Epithelial cell of proximal tubule (primary cell): ENCODE measurements at places on chromosomes 1 and 21. TPM values are rescaled to one million over a fixed set of nuclear protein-coding genes. Genes with fewer than 3 reads are reported as not detected.

Gene GNAT2
- 0.58 TPM in 1 of 2 replicates, not detected in the other for total RNA-seq

Gene SAMSN1
- 0.07 TPM in 1 of 2 replicates, not detected in the other for total RNA-seq

Gene DISP3
- 0.22 and 0.29 TPM in 2 replicates for total RNA-seq

Gene IGSF9
- total RNA-seq = 1.4 and 2.0 TPM in 2 replicates

Gene GNG12
- total RNA-seq = 67.1 and 95.4 TPM in 2 replicates

Gene PLCH2
- 0.07 and 0.12 TPM in 2 replicates for total RNA-seq

Gene NBPF4
- not detected in 2 replicates for total RNA-seq

Gene PROK1
- total RNA-seq = not detected in 2 replicates

Gene TCHHL1
- not detected in 2 replicates for total RNA-seq

Gene TEDDM1
- not detected in 2 replicates for total RNA-seq

Gene PRRX1
- under 0.01 and 0.87 TPM in 2 replicates for total RNA-seq

Gene TRIM45
- 5.1 and 8.2 TPM in 2 replicates for total RNA-seq

Gene MAP7D1
- total RNA-seq = 262 and 280 TPM in 2 replicates

Gene SLC44A3
- 9.3 and 24.3 TPM in 2 replicates for total RNA-seq

Gene ALX3
- total RNA-seq = not detected in 2 replicates

Gene GPR25
- 0.65 TPM in 1 of 2 replicates, not detected in the other for total RNA-seq

Gene BSDC1
- 56.7 and 61.1 TPM in 2 replicates for total RNA-seq

Gene FAM229A
- 1.7 and 11.7 TPM in 2 replicates for total RNA-seq

Gene PTPRC
- not detected in 2 replicates for total RNA-seq

Gene DNAJC8
- total RNA-seq = 105 and 120 TPM in 2 replicates

Gene ABL2
- 12.2 and 15.6 TPM in 2 replicates for total RNA-seq

Gene LPAR3
- 1.2 and 1.8 TPM in 2 replicates for total RNA-seq

Gene COL16A1
- 5.2 and 5.3 TPM in 2 replicates for total RNA-seq

Gene APCS
- total RNA-seq = not detected in 2 replicates

Gene CYP4A22
- total RNA-seq = not detected in 2 replicates

Gene FCER1A
- not detected in 2 replicates for total RNA-seq

Gene PLD5
- 0.72 and 3.7 TPM in 2 replicates for total RNA-seq

Gene CRYAA
- not detected in 2 replicates for total RNA-seq

Gene TSNAX
- total RNA-seq = 12.1 and 26.4 TPM in 2 replicates

Gene FAM163A
- not detected in 2 replicates for total RNA-seq

Gene AVPR1B
- not detected in 2 replicates for total RNA-seq

Gene GPR161
- total RNA-seq = 9.6 and 11.4 TPM in 2 replicates

Gene CACNA1S
- total RNA-seq = not detected in 2 replicates

Gene MARK1
- total RNA-seq = 5.4 and 6.3 TPM in 2 replicates

Gene DEPDC1
- total RNA-seq = 41.2 and 44.6 TPM in 2 replicates
